ENCODE measurements at places on chromosomes 3 and 15.

- H3K27me3 ChIP-seq = no peaks in the 10 kb centered on the region
- no peak overlapping the region for H3K27ac ChIP-seq
- H3K36me3 ChIP-seq = peaks cover 4% of the 10 kb centered on the region
- H3K4me3 ChIP-seq = no peak overlapping the region
- H3K4me1 ChIP-seq = no peaks in the 10 kb centered on the region
Measured at GRCh38 chr3:53114011-53114400, 16.2 kb downstream of the RFT1 start.

DNA sequence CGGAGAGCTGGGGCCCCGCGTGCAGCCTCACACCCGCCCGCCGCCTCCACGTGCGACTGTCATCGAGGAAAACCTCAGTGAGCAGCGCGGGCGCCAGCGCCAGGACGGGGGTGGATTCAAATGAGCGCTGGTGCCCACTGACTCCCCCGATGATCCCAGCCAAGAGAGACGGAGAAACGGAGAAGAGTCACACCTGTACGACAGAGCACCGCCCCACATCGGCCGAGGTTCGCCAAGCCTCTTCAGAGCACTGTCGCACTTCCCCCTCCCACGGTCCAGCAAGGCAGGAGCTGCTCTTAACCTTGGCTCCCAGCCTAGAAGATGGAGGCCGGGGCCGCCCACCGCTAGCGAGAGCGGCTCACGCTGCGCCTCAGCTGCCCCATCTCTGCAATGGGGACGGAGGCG is 130.9 kb upstream of the IQSEC1 start:
- H3K36me3 ChIP-seq = no peaks in the 10 kb centered on the region
- DNase-seq = no peak
- H3K27ac ChIP-seq = no peak overlapping the region
- peaks cover 53% of the 10 kb centered on the region for H3K27me3 ChIP-seq
- H3K4me1 ChIP-seq = no peaks in the 10 kb centered on the region

DNA sequence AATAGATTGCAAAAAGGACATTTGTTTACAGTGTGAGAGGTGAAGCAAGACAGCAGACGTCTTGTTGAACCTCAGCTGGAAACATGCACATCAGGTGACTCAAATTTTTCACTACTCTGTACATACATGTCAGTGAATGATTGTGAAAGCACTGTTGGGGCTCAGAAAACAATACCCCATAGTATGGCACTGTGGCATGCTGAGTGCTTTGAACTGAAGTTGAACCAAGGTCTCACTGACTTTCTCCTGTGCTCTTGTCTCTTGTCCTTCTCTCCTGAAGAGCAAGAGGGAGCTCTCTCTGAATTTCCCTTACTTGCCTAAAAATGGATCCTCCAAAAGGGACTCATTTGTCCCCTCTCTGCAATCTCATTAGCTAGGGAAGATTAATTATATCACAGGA is 24.5 kb upstream of the NEDD4 start:
- H3K27ac ChIP-seq = no peak overlapping the region
- DNase-seq = no peak
- no peaks in the 10 kb centered on the region for H3K4me1 ChIP-seq
- H3K36me3 ChIP-seq = no peaks in the 10 kb centered on the region

- H3K27ac ChIP-seq = peak overlapping the region; percentile 32
- H3K4me1 ChIP-seq = peaks cover 5% of the 10 kb centered on the region
Measured at GRCh38 chr3:126343649-126344035, 13.6 kb downstream of the KLF15 start.

GRCh38 chr3:71087143-71088018 is 496.1 kb downstream of the FOXP1 start:
- no peak overlapping the region for H3K27ac ChIP-seq
- H3K27me3 ChIP-seq = no peaks in the 10 kb centered on the region
- no peak overlapping the region for H3K4me3 ChIP-seq

GRCh38 chr3:46946856-46947545 is 29.5 kb downstream of the CCDC12 start:
- no peaks in the 10 kb centered on the region for H3K4me1 ChIP-seq
- DNase-seq = no peak
- H3K36me3 ChIP-seq = no peaks in the 10 kb centered on the region
- H3K27me3 ChIP-seq = no peaks in the 10 kb centered on the region
- no peak overlapping the region for H3K4me3 ChIP-seq

DNA sequence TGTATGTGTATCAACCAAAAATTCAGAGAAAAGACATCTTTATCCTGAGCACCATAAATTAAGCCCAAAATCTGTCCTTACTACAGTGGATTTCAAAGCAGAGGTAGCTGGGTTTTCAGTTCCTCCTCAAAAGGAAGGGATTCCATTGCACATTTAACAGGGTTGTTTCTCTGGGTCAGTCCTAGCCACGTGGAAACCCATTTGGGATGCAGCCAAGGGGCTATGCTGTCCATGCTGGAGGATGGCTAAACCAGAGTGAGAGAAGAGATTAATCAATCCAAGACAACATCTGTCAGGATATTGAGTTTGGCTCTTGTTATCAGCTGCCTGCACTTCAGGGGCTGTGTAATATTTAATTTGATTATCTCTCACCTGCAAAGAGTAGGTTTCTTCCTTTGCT is 28.1 kb downstream of the LSAMP start:
- no peak overlapping the region for H3K4me3 ChIP-seq
- no peak overlapping the region for H3K27ac ChIP-seq
- no peaks in the 10 kb centered on the region for H3K4me1 ChIP-seq

DNA sequence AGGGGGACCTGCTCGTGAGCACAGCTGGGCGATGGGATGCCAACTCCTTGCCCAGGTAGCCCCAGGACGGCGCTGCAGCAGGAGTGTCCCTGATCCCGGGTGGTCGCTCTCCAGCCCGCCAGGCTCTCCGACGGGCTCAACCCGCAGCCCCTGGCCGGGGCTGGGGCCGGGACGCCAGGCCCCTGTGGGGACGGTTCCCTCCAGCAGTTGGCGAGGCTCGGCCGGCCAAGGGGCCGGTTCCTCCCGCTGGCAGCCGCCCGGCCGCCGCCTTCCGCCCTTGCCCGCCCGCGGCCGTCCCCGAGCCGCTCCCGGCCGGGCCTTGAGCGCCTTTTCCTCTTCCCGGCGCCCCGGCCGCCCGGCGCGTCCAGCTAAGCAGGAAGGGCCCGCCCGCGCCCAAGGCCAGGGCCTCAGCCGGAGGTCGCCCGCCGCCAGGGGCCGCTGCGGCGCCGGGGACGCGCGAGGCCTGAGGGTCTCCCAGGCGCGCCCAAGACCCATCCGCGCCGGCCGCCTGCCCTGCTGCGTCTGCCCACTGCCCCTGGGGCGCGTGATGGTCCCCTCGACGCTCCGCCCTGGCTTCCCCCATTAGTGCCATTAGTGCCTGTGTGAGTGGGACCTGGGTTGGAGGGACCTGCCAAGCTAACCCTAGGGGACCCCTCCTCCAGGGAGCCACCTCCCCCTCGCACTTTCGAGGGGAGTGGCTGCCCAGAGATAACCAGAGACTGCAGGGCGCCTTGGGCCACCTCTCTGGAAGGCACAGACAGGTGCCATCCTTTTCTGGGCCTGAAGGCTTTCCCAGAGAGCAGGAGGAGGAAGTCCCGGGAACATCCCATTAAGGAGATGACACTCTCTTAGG is 106.4 kb downstream of the FBLN2 start:
- DNase-seq = peak; percentile 33
- H3K4me3 ChIP-seq = no peak overlapping the region
- no peaks in the 10 kb centered on the region for H3K4me1 ChIP-seq

DNA sequence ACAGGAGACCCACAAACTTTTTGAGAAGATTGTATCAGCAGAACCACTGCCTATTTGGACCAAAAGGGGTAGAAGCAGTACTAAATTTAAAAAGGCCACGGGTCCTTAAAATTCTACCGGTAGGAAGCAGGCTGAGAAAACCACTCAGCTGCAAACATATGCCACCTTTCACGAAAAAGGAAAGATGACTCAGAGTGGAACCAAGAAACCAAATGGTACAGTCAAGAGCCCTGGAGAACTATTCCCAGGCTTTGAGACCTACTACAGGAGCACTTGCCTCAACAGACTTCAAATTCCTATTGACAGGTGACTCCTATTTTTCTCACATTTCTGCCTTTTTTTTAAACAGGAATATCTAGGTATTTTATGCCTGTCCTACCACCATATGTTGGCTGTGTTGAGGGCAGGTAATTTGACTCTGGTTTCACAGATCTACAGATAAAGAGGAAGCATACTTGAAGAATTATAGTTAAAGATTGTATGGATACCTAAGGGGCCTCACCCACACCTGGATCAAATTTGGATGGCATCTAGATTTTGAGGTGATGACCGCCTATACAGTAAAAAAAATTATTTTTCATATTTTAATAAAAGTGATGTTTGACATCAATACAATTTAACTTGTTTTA is 10.1 kb downstream of the GOLIM4 start:
- no peak overlapping the region for H3K4me3 ChIP-seq
- no peaks in the 10 kb centered on the region for H3K36me3 ChIP-seq
- H3K4me1 ChIP-seq = no peaks in the 10 kb centered on the region
- DNase-seq = no peak
- H3K27ac ChIP-seq = no peak overlapping the region
- no peaks in the 10 kb centered on the region for H3K27me3 ChIP-seq

- no peaks in the 10 kb centered on the region for H3K27me3 ChIP-seq
- H3K4me1 ChIP-seq = no peaks in the 10 kb centered on the region
- H3K36me3 ChIP-seq = no peaks in the 10 kb centered on the region
- DNase-seq = no peak
- H3K4me3 ChIP-seq = no peak overlapping the region
- no peak overlapping the region for H3K27ac ChIP-seq
Measured at GRCh38 chr3:176611703-176612102, 585.6 kb downstream of the TBL1XR1 start.

DNA sequence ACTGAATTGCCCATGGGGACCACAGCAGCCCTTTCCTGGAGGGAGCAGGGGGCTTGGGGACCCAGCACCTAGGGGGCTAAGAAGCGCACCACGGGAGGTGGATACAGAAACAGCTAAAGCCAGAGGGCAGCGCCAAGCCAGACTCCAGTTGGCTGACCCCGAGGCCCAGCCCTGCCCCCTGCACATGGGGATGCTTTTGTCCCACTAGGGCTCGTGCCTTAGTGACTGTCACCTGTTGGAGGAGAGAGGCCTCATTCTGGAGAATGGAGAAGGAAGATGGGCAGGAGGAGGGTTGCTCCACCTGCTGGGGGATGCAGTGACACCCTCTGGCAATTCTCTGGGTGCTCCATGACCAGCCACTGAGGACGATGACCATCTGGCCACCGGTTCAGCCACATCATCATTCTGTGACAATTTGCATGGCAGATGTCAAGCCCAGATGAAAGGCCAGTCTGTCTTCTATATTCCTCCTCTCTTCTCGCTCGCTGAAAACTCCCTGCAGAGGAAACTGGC is 167.8 kb upstream of the TLE3 start:
- peaks cover 18% of the 10 kb centered on the region for H3K4me1 ChIP-seq
- no peaks in the 10 kb centered on the region for H3K36me3 ChIP-seq
- no peak overlapping the region for H3K27ac ChIP-seq
- H3K27me3 ChIP-seq = no peaks in the 10 kb centered on the region

- no peaks in the 10 kb centered on the region for H3K27me3 ChIP-seq
- peaks cover 17% of the 10 kb centered on the region for H3K4me1 ChIP-seq
- no peak for DNase-seq
Measured at GRCh38 chr3:72998466-72998865, 1.9 kb downstream of the PPP4R2 start.

- H3K4me1 ChIP-seq = peaks cover 58% of the 10 kb centered on the region
- no peaks in the 10 kb centered on the region for H3K36me3 ChIP-seq
- no peak overlapping the region for H3K4me3 ChIP-seq
Measured at GRCh38 chr3:88225326-88226008, 75.7 kb downstream of the C3orf38 start.

DNA sequence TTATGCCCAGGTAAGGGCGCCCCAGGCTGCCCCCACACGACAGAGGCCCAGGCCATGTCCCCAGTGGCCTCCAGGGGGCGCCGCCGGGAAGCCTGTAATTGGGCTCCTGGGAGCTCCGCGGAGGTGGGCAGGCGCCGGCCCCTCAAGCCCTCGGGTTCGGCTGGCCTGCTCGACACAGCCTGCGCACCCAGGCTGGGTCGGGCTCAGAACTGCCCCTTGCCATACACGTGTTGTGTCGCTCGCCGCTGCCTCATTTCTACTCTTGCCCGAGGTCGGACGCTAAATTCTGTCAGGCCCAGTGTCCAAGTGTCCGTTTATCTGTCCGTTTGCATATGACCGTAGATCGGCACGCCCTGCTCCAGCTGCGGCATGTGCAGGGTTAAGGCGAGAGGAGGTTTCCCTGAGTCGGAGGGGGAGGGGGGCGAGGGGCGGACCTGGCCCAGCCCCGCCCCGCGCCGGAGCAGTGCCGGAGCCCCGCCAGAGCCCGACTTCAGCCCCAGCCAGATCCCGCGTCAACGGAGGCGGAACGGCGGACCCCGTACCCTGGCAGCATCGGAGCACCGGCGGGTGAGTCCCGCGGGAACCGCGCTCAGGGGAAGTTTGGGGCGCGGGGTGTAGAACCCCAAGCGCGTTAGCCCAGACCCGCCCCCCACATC is at the start of gene KLHDC8B:
TSS of gene KLHDC8B (plus strand) at position 480 of the 656 bp plus-strand sequence. CDS start 1,172 bp downstream, outside the sequence.
- no peaks in the 10 kb centered on the region for H3K27me3 ChIP-seq
- H3K4me1 ChIP-seq = no peaks in the 10 kb centered on the region
- peak within 1 kb of the TSS; percentile 63 for H3K27ac ChIP-seq
- H3K36me3 ChIP-seq = no peaks in the 10 kb centered on the region

Data from A673 (cell line).